ENCODE measurements at places on chromosomes 3 and 15. TPM values are rescaled to one million over a fixed set of nuclear protein-coding genes. Genes with fewer than 3 reads are reported as not detected.

SORD gene
- 40.5 TPM for total RNA-seq

ULK4 gene
- total RNA-seq, result 6.9 TPM

MAGEF1 gene
- total RNA-seq, result 13.0 TPM

VPS8 gene
- total RNA-seq, result 70.4 TPM

RPL39L gene
- 21.2 TPM for total RNA-seq

ETV5 gene
- total RNA-seq, result 28.7 TPM

SLC24A5 gene
- not detected for total RNA-seq

FAM174B gene
- total RNA-seq, result 1.3 TPM

GOLGA8B gene
- total RNA-seq, result 27.7 TPM

ACP3 gene
- 5.0 TPM for total RNA-seq

Measured in nasal cavity respiratory epithelium epithelial cell of viscerocranial mucosa (primary cell).